ENCODE measurements at places on chromosomes 3 and 15.

DNA sequence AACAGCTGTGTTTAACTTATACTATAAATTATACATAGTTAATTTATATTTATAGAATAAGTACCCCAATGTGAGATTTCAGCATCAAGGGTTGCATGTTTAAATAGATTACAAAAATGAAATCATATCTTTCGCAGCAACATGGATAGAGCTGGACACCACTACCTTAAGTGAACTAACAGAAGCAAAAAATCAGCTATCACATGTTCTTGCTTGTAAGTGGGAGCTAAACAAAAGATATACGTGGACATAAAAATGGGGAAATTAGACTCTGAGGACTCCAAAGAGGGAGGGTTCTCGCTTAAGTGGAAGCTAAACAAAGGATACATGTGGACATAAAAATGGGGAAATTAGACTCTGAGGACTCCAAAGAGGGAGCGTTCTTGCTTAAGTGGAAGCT, 626.5 kb upstream of the DPPA4 start:
- DNase-seq = no peak

DNA sequence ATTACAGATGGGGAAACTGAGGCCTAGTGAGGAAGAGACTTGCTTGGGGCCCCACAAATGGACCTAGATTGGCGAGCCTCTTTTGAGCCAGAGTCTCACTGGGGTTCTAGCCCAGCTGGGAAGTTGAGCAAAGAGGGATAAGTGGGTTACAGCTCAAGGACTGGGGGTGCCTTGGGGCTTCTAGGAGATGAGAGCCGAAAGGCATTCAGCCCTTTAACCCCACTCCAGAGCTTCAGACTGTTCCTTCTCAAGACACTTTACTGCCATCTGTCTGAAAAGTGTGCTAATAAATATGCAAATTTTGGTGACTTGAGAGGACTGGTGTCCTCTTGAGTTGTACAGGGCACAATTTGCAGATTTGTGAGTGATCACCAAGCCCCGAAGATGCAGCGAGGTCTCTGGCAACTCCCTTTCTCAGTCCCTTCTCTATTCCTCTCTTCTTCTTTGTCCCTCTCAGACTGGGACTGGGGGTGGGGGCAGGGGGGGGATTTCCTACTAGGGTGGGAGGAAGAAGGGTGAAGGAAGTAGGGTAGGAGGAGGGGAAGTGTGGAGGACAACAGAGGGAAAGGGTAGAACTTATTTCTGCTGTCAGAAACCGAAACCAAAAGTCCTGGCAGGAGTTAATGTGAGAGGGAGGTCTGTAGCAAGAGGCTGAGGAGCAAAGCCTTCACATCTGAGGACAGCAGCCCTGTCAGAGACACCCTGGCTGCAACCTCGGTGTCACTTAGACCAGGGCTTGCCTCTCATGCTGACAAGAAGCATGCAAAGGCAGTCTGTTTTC, 16.2 kb upstream of the ANKDD1A start:
- peak; percentile 43 for DNase-seq

- no peak for DNase-seq
Observed at GRCh38 chr3:110754212-110754916, 317.3 kb upstream of the NECTIN3 start.

DNA sequence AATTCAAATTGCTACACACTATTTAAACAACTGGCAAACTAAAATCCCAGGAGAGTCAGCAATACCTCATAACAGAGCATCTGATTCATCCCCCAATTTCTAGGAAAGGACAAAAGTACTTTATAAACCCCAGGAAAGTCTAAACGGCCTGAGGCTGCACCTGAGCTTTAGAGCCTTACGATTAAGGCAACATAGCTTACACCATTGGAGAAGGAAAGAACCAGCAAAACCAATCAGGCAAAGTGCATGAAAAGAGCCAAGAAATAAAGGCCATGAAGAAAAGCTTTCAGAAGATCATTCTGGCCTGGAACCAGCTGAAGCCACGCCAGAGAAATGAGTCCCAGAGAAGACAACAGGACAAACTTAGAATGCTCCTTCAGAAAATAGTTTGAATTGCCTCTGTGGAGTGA, 48.1 kb downstream of the PTPN9 start:
- no peak for DNase-seq

- no peak for DNase-seq
Observed at GRCh38 chr3:27749643-27750042, 27.5 kb upstream of the EOMES start.

DNA sequence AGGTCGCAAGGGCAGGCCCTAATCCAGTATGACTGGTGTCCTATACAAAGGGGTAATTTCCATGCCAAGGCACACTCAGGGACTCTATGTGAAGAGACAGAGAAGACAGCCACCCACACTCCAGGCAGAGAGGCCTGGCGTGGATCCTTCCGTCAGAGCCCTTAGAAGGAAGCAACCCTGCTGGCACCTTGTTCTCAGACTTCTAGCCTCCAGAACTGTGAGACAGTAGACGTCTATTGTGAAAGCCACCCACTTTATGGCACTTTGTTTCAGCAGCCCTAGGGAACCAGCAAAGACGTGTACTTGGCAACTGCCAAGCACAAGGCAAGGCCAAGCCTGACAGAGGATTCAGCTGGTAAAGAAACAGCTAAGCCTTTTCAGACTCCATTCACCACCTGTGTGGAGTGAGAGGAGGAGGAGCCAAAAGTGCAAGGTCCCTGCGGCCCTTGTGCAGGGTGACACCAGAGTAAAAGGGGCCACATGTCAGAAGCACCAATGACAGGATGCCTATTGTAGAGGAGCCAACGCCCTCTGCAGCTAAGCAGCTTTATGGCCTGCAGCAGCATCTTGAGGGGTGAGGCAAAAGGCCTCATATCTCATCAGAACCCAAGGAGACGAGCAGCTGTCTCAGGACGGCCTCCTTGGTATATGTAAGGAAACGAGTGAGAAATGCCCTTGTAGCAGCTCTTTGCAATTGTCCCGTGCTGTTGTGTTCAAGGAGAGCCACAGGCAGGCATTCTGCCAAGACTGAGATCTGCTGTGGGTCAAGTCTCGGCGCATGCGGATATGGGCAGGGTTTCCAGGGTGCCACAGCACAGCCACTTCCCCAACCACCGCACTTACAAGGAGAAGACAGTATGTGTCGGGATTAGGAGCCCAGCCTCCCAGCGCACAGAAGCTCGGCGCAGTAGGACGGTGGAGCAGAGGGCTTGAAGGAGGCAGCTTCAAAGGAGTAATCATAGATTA, 121.5 kb upstream of the LIPC start:
- DNase-seq = no peak

GRCh38 chr3:152197451-152197850, 71.3 kb upstream of the MBNL1 start:
- no peak for DNase-seq

GRCh38 chr15:57559875-57560274, 31.8 kb upstream of the MYZAP start:
- peak; percentile 60 for DNase-seq

DNA sequence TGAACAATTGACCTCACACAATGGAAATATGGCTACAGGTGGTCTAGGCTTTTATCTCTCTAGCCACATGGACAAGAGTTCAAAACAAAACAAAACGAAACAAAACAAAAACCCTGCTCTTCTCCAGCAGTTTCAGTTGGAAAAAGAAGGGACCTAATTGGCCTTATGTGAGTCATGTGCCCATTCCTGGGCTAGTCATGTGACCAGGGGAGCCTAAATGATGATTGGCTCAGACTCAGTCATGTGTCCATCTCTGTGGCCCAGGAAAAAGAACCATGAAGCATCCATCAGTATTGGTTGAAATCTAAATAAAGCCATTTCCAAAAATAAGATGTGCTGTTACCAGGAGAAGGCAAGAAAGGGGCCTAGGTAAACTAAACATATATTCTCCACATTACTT, 96.8 kb downstream of the ANXA2 start:
- no peak for DNase-seq

GRCh38 chr3:37447732-37448131, 273.4 kb upstream of the LRRFIP2 start:
- no peak for DNase-seq

DNA sequence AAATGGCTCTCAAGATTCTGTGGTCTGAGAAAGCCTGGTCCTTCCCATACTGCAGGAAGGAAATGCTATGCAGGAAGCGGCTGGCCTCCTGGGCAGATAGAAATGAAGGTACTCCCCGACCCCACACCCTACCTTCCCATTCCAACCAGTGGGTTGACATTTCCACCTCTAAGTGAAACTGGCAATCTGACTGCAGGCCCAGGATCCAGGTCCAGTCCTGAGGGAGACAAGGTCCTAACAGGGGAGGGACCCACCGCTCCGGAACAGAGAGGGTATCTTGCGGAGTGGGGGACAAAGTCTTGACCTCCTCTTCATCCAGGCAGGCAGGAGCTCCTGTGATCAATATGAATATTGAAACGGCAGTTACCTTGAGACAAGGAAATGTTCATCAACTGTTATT, 6.6 kb upstream of the LOXL1 start:
- no peak for DNase-seq

DNA sequence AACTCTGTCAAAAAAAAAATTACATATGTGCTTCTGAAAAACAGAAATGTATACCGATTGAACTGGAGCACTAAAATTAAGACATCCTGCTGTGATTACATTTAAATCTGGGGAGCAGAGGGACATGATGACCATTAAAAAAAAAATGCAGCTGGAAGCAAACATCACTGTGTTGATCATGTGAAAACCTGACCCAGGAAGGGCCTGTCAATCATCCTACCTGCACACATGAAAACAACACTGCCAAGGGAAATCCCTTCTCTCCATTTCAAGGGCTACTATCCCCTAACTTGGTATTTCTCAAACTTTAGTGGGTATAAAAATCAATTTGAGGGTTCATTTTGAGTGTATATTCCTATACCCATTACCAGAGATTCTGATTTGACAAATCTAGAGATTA, 719.9 kb upstream of the CBLB start:
- no peak for DNase-seq

DNA sequence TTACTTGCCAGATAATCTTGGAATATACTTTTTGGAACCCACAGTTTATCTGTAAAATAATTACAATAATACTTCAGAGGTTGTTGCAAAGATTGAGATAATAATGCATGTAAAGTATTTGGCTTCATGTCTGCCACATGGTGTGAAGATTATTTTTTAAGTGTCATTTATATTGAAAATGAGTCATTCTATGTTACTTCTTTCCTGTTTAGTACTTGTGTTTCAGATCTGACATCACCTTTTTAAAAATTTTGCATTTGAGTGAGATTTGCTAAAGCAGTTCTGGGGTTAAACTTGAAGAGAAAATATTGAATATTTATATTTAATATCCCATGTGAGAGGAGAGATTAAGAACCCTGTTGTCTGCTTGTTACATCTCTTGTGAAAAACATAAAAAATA, 31.2 kb downstream of the IQGAP1 start:
- no peak for DNase-seq

DNA sequence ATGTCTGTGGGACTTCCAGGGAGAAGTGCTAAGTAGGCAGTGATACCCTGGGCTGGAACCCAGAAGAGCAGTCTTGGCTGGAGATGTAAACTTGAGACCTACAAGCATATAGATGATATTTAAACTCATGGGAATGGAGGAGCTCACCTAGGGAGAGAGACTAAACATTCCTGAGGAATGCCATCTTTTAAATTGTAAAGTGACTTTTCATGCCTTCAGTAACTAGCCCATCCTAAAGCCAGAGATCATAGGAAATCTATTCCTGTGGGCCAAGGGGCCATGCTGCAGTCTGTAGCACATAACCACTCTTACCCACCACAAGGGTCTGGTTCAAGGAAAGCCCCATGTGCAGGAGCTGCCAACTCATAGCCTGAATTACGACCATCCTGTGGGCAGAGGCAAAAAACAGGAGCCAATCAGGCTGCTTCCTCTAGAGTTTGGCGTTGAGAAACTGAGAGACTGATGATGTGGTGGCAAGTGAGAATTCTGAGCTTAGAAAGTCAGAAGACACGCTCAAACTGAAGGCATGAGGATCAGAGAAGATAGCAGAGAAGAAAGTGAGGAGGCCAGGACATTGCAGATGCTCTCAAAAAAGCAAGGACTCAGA, 37.5 kb downstream of the CTDSPL start:
- DNase-seq = peak; percentile 26
